ENCODE measurements at places on chromosomes 4 and X.
A peak's percentile ranks its signal among the peaks of the same experiment; 100 is the strongest.

DNA sequence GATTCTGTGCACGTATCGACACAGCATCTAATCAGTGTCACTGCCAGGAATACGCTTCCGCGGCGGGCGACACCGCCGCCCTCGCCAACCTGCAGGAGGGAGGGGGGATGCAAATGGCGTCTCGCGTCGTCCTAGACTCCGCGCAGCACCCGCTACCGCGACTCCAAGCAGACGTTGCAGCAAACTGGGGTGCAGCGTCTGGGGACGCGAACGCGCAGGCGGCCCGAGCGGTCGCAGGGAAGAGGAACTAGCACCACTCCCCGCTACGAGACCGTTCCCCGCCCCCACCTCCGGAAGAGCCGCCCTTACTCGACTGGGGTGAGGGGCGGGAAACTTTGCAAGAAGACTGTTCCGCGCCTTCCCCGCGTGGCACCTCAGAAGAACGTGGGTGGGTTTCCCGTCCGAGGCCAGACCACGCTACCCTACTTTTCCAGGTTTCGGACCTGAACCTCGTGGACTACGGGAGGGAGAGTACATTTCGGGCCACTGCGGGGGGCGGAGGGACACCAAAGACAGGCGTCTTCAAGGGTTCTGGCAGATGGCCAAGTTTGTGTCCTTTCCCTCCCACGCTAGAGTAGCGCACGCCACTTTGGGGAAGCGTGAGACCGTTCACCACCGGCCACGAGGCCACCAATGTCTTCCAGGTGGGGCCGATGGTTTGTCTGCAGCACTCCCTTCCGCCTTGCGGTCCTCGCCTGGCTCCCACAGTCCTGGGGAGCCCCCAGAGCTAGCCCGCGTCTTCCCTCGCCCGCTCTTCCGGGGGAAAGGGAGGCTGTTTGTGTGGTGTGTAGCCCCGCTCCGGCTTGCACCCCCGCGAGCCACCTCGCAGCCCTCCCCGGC lies 78.0 kb upstream of the BCOR start:
- no peak for DNase-seq

DNA sequence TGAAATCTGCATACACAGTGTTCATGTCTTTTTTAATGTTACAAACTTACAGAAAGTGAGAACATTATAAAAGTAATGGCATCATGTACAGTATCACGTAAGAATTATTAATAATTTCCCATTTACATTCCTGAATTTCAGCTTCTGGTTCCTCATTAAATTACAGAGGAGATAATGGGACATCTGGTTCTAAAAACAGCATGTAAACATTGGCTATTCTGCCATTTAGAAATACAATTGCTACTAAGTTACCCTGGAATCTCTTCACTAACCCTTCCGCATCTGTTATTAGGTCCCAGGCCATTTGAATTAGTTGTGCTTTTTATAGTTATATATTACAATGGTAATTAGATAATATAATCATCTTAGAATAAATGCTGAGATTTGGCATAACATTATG lies 505.1 kb downstream of the FSTL5 start:
- no peak for DNase-seq

- no peak for DNase-seq
These were observed 155.8 kb downstream of the SH2D1A start for GRCh38 chrX:124502166-124502565.

GRCh38 chr4:123994917-123995316 lies 598.3 kb downstream of the SPRY1 start:
- no peak for DNase-seq

DNA sequence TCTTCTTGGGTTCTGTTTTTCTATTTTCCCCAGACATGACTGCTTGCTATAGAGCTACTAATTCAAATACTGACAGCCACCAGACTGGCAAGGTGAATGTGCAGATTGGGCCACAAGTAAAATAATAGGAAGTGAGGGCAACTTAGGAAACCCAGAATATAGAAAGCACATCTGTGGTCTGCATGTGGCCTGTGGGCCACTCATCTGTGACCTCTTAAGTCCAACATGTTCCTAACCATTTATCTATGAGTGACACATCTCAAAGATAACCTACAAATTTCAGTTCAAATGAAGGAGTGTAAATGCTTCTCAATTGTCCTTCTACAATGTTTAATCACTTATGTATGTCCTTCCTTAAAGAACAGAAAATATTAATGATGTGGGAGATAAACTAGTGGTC lies 128.9 kb downstream of the REELD1 start:
- no peak for DNase-seq

GRCh38 chrX:74520896-74521295 lies 93.5 kb downstream of the RLIM start:
- no peak for DNase-seq

DNA sequence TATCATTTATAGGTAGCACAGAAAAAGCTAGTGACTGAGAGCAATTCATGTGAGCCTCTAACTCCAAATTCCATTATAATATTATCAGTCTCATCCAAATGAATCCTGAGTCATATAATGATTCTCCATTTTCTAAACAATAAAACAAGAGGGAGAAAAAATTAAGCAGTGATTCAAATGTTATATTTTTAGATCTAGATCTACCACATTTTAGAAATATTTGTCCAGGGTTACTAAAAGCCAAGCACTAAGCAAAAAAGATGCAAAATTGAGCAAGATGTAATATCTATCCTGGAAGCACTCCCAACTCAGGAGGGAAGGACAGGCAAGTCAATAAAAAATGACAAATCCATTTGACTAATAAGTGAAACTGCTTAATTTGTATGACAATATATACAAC lies 172.8 kb downstream of the FBXW7 start:
- DNase-seq, result no peak

DNA sequence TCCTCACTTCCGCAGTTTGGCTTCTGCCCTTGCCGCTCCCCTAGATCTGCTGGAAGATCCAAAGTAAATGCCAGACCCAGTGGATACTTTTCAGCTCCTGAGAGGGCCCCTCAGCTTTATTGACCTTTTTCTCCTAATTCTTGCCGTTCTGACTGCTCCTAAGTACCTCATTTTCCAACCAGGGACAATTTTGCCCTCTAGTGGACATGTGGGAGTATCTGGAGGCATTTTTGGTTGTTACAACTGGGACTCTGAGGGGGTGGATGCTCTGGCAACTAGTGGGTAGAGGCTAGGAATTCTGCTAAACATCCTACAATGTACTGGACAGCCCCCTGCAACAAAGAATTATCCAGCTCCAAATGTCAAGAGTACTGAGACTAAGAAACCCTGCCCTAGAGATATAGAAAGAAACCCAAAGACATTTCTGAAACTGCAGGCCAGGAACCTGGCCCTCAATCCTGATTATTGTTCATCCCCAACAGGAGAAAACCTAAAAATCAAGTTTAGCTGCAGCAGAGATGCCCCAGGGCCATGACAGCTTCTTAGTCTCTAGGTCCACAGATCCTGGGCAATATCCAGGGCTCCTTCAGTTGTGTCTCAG lies 3.4 kb downstream of the TEX13B start:
- no peak for DNase-seq

- no peak for DNase-seq
These were observed 742 bp upstream of the TAF1 start for GRCh38 chrX:71365356-71365874.

DNA sequence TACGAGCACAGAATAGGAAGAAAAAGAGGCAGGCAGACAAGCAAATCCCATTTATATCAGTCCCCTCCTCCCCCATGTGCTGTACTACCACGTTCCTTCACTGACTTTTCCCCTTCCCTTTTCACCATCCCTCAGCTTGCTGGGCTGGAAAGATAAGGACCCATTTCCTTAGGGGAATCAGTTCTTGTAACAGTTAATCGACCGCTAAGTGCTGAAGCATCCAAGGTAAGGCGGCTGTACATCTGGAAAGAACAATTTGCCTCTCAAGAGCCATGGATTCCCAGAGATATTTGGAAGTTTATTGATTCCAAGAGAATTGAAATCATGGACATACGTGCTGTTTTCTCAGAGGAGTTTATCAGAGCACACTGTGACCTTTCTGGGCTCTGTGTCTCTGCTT lies 1688.0 kb downstream of the STIM2 start:
- no peak for DNase-seq

GRCh38 chr4:78569306-78569821 lies 17.8 kb downstream of the ANXA3 start:
- no peak for DNase-seq

- no peak for DNase-seq
These were observed 283.2 kb downstream of the ARHGAP10 start for GRCh38 chr4:148015058-148015457.

- DNase-seq, result no peak
These were observed 44.3 kb downstream of the IGFBP7 start for GRCh38 chr4:57065730-57066482.

- DNase-seq, result peak; percentile 60
These were observed 154.5 kb upstream of the SLC4A4 start for GRCh38 chr4:71184195-71184781.

GRCh38 chr4:22875587-22876257 lies 183.0 kb downstream of the GBA3 start:
- no peak for DNase-seq

GRCh38 chrX:16628946-16629595 lies 20.9 kb upstream of the S100G start:
- no peak for DNase-seq

- DNase-seq, result no peak
These were observed 47.2 kb downstream of the MAP7D3 start for GRCh38 chrX:136203951-136204350.

DNA sequence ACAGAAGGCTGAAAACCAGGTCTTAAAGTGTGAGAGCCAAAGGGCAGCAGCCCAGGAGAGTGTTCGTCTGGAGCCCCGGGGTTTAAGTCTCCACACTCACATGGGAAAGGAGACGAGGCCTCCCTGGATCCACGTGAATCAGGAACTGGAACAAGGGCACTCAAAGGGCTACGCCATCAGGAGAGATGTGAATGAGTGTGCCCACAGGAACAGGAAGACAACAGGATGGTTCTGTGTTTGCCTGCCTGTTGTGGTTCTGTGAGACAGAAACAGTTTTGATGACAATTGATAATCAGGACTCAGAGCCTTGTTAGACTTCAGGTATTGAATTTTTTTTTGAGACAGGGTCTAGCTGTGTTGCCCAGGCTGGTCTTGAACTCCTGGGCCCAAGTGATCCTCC lies 4.9 kb upstream of the CTBP1 start:
- DNase-seq, result no peak

- no peak for DNase-seq
These were observed 31.1 kb downstream of the SYTL4 start for GRCh38 chrX:100700809-100701208.

DNA sequence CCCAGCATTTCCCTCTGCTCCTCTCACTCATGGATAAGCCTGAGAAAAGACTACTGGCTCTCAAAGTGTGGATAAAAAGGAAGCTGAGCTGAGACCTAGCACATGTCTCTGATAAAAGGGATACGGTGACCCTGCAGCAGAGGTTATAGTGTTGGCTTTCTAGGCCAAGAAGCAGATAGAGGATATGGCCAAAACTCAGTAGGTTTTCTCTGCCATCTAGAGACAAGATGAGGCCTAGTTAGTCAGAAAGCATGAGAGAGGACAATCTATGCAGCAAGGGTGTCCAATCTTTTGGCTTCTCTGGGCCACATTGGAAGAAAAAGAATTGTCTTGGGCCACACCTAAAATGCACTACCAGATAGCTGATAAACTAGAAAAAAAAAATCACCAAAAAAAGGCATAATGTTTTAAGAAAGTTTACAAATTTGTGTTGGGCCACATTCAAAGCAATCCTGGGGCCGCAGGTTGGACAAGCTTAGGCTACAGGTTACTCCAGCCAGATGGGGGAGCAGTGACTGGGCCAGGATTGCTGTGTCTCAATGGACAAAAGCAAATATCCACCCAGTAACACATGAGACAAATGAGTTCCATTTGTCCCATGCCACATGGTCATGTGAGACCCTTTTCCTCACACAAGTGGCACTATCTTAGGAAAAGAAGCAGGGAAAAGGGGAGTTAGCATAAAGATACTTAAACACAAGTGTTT lies 411.4 kb downstream of the INPP4B start:
- no peak for DNase-seq

- no peak for DNase-seq
These were observed 20.5 kb downstream of the AMTN start for GRCh38 chr4:70538869-70539268.

- no peak for DNase-seq
These were observed 116.7 kb downstream of the SPCS3 start for GRCh38 chr4:176436293-176436973.

GRCh38 chr4:148114436-148114835 lies 327.8 kb downstream of the NR3C2 start:
- DNase-seq, result no peak

GRCh38 chrX:18871970-18872369 lies 111.9 kb downstream of the PHKA2 start:
- no peak for DNase-seq

DNA sequence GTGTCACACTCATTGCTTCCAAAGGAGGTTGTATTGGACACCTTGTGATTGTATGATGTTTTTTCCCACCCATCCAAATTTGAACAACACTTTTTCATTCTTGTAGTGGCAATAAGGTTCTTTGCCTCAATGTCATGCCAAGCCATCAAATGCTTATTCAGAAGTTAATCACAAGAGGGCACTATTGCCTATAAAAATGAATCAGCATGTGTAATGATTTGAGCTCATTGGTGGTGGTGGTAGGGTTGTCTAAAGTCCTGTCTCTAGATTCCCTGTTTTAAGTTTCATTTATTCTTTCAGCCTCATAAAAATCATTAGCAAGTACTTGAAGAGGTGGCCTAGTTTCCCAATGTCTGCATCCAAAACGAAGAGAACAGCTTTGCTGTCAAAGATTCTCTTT lies 37.0 kb downstream of the IRS4 start:
- no peak for DNase-seq

DNA sequence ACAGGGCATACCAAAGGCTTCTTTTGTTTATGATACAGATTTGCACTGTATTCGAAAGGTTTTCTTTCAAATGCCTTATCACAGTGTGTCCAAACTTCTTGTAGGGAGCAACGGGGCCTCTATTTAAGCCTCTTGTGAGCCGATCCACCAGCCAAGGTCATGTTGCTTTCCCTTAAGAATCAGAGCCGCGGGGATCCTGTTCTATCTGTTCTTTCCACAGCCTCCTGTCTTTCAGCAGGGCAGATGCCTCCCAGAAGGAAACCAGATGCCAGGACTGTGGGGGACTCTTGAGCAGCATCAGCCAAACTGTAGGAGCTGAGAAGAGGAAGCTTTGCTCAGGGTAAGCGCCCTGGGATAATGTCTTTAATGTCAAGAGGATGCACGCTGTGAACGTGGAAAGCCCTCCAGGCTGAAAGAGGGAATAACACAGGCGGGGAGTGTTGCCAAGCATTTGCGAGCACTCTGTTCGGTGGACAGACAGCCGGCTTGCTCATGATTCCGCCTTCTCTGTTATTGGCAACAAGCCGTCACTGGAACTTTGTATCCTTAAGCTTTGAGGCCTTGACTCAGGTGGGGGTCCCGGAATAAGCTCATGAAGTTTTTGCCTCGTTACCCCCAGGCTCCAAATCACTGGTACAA lies 279.8 kb upstream of the FRG1 start:
- no peak for DNase-seq

DNA sequence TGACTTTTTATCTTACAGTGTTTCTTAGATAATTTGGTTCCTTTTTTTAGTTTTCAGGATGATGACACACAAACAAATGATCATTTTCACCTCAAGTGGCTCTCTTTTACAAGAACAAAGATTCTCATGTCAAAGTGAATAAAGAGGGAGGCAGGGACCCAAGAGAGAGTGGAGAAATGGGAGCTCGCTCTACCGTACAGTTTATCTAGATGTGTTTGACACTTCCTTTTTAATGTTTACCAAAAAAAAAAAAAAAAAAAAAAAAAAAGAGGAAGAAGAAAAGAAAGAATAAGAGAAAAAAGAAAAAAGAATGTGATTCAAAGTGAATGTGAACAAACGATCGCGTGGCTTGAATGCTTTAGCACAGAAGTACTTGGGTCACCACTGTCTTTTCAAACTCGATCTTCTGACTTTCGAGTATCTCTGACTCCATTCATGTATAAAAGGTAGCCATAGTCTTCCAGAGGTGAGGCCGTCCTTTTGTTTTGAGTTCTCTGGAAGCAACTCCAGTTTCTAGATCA lies 75.6 kb upstream of the GRXCR1 start:
- DNase-seq, result no peak

All from cerebellar nuclear complex (tissue), 1 donor.